ENCODE measurements at places on chromosomes 13 and 19.

GRCh38 chr13:43303033-43303729 is 279.8 kb downstream of the DNAJC15 start:
- DNase-seq, result peak; percentile 65

DNA sequence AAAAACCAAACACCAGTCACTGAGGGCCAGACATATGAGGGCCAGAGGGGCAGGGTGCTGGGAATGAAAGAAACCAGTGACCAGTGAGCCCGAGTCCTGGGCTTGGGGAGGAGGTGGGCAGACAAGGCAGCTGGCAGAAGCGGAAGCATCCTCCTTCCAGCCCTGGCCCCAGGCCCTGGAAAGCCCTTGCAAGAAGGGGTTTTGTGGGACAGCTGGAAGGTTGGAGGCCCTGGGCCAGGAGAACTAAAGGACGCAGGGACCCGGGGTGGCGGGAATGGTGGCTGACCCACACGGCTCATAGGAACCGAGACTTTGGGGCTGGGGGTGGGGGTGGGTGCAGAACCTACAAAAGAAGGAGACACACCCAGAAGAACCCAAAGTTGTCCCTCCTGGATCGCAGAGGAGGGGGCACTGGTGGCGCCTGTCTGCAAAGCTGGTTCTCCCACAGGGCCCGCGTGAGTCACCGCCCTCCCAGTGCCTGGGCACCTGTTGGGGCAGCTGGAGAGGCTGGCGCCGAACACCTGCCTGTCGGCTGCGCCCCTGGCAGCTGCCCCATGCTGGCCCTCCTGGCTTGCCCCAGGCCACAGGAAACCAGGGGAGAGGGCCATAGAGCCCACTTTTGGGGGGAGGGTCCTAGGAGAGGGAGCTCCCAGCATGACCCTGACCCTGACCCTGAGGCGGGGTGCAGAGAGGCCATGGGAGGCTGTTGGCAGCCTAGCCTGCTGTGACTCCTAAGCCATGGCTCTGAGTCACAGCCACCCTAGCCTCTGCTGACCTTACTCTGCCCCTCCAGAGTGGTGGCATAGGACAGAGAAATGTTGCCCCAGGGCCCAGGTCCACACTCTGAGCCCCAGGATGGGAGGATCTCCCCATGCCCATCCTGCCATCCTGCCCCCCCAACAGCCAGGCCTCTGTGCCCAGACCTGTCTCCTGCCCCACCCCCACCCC is 802 bp downstream of the DMPK start:
- DNase-seq, result no peak

DNA sequence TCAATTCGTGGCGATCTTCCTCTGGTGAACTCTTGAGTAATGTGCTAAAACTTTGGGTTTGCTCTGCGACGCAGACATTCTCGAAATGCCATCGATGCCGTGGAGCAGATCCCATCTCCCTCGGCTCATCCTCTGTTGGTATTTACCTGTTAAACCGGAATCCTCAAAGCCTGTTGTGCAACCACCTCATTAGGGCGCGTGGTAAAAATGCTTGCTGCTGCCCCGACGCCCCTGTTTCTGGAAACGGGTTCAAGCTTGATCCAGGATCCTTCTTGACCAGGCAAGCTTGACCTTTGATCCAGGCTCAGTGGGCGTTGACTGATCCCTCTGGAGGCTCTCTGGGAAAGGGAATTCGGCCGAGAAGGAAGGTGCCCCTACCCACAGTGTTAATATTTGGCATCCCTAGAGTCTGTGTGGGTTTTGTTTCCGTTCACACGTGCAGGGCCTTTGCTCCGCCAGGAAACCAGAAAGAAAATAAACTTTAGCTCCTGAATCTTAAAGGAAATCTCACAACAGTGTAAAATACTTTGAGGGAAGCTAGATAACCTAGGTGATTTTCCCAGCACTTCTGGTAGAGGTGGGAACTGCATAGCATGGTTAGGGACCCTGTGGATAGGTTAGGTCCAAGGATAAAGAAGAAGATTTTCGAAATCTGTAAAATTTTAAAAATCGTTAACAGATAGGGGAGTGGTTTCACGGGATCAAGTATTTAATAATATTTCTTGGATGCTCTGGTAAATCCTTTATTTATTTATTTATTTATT is 1.1 kb downstream of the LSM14A start:
- DNase-seq, result peak; percentile 48

DNA sequence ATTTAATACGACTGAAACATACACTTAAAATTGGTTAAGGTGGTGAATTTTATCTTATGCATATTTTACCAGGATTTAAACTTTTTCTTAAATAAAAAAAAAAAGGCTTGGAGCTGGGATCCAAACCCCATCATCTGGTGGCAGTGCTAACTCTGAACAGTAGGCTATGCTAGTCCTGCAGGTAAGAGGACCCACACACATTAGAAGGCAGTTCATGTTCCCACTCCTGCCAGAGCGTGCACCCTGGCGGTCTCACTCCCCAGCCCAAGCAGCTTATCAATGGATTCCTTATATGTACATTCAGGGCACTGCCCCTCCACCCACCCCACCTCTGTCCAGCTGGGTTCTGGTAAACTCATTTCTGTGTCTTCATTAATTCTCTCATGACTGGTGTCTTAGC is 31.3 kb upstream of the CEBPA start:
- no peak for DNase-seq

DNA sequence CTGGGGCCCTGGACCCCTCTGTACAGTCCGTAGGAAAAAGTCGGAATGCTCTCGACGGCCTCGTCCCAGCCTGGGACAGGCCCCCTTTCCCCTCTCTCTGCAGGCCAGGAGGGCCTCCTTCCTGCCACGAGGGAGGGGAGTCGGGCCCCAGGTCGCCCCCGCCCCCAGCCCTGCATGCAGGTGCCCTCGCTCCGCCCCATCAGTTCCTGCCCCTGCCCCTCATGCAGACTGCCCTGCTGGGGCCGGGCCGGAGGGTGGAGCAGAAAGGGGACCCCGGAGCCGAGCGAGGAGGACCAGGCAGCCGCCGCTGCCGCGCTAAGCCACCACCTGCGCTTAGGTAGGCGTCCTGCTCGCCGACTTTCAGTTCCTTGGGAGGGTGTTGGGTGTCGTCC is 7.3 kb downstream of the LYL1 start:
- DNase-seq, result no peak

- no peak for DNase-seq
Measured at GRCh38 chr13:109998684-109999533, 212.5 kb upstream of the IRS2 start.

GRCh38 chr13:58018865-58019264 is 387.3 kb downstream of the PCDH17 start:
- DNase-seq, result no peak

DNA sequence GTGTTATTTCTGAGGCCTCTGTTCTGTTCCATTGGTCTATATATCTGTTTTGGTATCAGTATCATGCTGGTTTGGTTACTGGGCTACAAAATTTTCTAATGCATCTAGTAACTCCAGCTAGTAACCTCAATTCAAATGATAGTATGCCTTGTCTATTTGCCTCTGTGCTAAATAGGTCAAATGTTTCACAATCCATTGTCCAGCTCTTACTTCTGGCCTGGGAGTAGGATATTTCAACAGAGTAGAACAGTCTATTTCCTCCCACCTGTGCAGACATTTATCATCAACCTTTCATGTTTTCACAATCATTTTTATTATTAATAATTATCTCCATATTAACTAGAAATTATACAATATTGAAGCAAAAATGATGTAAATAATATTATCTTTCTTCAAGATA is 18.1 kb upstream of the NDFIP2 start:
- DNase-seq, result no peak

- no peak for DNase-seq
Measured at GRCh38 chr13:23513455-23513854, 56.8 kb upstream of the TNFRSF19 start.

DNA sequence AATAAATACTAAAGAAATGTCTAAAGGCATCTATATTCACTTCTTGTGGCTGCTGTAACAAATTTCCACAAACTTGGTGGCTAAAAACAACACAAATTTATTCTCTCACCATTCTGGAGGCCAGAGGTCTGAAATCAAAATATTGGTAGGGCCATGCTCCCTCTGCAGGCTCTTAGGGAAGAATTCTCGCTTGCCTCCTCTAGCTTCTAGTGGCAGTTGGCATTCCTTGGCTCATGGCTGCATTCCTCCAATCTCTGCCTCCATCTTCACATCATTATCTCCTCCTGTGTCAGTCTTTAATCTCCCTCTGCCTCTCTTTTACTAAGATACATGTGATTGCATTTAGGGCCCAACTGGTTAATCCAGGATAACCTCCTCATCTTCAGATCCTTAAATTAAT is 54.1 kb upstream of the RFXAP start:
- DNase-seq, result no peak

GRCh38 chr19:46862503-46862834 is 1.7 kb downstream of the ARHGAP35 start:
- no peak for DNase-seq

- DNase-seq, result no peak
Measured at GRCh38 chr13:77172650-77173049, 145.7 kb upstream of the FBXL3 start.

- no peak for DNase-seq
Measured at GRCh38 chr13:47747901-47748300, 253.2 kb downstream of the SUCLA2 start.

DNA sequence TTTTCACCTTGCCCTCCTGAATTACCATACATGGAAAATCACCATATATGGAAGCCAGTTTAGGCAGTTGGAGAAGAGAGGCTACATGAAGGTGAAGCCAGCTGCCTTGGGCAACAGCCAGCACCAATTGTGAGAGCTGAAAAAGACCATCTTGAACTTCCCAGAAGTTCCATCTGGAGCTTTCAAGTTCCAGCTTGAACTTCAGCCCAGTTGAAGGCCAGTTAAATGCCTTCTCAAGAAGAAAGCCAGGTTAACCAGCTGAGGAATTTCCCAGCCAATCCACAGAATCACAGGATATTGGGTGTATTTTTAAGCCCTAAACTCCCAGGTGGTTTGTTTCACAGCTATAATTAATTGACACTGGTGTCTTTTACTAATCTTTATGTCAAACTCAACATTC is 713.6 kb upstream of the MIR17HG start:
- DNase-seq, result no peak

DNA sequence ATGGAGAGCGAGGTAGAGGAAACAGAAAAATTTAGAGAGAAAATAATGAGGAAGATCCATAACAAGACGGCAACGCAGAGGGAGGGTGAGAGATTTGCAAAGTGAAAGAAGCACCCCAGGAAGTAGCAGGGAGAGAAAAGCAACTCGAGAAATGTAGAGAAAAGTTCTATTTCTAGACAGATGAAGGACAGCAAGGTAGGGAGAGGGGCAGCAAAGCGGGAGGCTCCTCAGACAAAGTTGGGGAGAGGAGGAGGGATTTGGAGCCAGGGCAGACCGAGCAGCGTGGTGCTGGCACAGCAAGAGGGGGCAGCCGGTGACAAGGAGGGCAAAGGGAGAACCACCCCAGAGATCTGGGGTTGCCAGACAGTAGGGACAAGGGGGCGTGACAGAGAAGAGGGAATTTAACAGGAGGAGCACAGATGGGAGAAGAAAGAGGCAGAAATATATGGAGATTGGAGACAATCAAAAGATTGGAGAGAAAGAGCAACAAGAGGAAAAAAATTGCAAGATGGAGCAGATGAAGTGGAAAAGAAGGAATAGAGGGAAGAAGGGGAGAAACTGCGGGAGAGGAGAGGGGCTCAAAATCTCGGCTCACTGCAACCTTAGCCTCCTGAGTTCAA is 989 bp downstream of the ZNF766 start:
- DNase-seq, result peak; percentile 44

DNA sequence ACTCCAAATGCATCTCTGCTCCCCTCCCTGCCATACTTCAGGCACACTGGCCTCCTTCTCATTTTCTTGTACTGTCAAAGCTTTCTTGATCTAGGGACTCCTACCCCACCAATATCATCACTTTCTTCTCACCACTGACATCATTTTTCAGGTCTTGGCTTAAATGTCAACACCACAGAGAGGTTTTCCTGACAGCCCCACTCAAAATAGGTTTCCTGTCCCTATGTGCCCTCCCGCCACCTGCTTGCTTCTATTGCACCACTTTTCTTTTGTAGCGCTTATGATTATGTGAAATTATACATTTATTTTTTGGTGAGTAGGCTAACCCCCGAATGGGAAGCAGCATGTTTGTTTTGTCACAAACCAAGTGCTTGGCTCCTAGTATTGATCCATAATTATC is 164.6 kb downstream of the NDFIP2 start:
- no peak for DNase-seq
